Left ventricle myocardium inferior (tissue), 1 donor: ENCODE measurements at places on chromosomes 2 and 18.

GRCh38 chr2:179141206-179141605 is 91.3 kb upstream of the CCDC141 start:
- no peak for DNase-seq

DNA sequence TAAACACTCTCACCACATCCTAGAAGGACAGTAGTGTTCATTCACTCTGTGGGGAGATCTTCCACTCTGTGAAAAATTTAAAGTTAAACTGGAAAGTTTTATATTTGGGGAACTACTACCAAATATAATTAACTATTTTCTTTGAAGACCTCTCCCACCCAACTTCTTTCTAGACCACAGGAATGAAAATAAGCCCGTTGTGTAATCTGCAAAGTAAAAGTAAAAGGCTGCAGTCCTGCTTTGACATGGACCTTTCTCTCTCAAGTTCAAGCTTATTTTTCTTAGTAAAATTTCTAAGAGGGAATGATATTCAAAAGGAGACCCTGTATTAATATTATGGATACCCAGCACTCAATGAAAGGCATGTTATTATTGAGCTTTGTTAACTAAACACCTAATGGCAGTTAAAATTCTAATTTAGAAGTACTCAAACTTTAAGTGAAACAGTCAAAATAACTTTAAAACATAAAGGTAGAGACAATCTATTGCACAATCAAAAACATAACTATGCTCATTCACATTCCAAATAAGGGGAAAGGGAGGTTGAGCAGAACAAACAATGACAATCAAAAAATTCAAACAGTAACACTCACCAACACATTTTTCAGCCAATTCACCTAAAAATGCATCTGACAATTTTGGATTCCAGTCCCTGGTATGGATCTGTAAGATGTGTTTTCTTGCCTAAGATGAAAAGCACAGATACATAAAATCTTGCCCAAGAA is 98.5 kb downstream of the ATAD2B start:
- DNase-seq = no peak

GRCh38 chr2:232038251-232038880 is 76.9 kb downstream of the DIS3L2 start:
- no peak for DNase-seq

GRCh38 chr18:7585276-7585670 is 18.2 kb downstream of the PTPRM start:
- no peak for DNase-seq

- DNase-seq = no peak
Observed at GRCh38 chr18:58576638-58577251, 52.1 kb downstream of the ALPK2 start.

DNA sequence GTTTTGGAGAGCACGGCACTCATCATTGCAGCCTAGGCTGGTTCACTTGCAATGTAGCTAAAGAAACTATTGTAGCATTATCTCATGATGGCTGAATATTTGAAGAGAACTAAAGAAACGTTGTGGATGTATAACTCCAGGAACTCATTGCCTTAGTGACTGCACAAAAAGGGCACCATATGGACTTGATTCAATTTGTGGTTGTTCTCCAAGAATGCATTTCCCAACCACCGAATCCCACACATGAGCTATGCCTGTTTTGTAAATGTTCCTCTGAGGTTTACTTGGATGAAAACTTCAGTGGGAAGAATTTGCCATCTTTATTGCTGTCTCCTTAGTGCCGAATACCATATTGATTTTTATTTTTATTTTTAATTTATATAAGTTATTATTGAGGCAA is 43.5 kb downstream of the DOK6 start:
- no peak for DNase-seq

DNA sequence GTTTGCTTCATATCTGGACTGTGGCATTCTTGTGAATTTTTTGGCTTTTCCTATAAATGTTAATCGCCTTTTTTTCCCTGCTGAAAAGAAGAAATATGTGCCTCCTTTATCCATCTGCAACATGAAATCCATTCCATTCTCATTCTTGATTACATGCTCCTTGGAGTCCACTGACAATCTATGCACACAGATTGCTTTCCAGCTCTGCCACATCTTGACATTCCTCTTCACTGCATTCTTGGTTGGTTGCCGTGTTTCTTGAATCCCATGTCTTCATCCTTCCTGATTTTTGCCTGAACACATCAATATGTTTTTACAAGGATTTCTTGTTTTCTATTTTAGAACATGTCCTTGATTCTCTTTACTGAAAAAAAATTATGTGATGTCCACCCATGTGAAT is 26.7 kb upstream of the BIRC6 start:
- DNase-seq = no peak

DNA sequence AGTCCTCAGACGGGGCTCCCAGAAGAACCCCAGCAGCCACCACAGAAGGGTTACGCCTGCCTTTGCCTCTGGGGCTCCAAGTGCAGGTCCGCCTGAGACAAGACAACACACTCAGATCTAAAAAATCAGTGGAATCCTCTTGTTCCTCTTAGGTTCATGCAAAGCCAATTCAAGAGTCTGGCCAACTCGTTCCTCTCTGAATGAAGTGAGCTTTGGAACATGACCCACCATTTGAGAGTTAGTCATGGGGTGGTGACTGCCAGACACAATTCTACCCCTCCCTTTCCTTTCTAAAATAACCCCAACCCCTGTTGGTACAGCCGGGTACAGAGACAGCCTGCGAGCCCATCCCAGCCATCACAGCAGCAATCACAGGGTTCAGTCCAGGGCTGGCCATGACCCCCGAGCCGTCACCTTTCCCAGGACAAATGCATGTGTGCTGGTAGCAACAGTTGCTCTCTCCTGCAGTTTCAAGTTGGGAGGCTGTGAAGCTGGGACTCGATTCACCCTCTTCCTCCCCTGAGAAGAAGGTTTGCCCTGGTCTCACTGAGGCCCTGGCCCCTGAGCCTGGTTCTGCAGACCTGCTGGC is 183.1 kb upstream of the SH3BP4 start:
- DNase-seq = no peak

- DNase-seq = no peak
Observed at GRCh38 chr18:13538630-13539029, 187.7 kb downstream of the FAM210A start.

DNA sequence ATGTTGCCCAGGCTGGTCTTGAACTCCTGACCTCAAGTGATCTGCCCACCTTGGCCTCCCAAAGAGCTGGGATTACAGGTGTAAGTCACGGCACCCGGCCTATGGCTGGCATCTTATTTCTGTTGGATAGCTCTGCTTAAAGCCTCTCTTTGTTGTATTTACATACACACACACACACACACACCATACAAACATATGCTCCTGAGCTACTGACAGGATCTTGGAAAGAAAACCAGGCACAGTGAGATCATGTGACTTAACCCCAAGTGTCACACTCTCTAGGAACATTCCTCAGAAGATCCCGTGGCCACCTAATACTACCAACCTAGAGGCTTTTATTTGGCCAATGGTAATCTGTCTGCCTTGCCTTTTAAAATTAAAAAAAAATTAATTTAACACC is 85.1 kb upstream of the HAAO start:
- DNase-seq = no peak

- no peak for DNase-seq
Observed at GRCh38 chr2:48165070-48165753, 258.9 kb upstream of the FBXO11 start.

DNA sequence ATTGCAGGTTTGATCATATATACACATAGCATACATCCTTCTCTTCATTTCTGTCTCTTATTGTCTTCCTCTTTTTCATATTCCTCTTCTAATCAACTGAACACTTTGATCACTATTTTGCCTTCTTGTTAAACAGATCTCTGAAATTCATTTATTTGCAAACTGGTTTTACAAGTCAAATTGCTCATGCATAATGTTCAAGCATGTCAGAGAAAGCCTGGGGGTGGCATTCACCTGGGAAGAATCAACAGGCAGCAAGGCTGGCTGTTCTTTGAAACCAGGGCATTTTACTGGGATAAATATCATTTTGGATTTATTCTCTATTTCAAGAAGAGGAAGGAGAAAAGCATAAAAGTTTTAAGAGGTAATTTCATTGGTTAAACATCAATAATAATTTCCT is 66.9 kb upstream of the LRATD1 start:
- DNase-seq = no peak

GRCh38 chr2:240255811-240256703 is 115.6 kb upstream of the OTOS start:
- no peak for DNase-seq

- no peak for DNase-seq
Observed at GRCh38 chr2:241978670-241979069, 109.1 kb downstream of the RTP5 start.

- no peak for DNase-seq
Observed at GRCh38 chr2:157182204-157182709, 75.2 kb upstream of the GALNT5 start.

GRCh38 chr18:78704971-78705461 is 274.6 kb upstream of the SALL3 start:
- no peak for DNase-seq
